ENCODE measurements at places on chromosomes 7 and 10.

GRCh38 chr7:158614700-158615099 lies 27.1 kb upstream of the PTPRN2 start:
- DNase-seq: no peak

DNA sequence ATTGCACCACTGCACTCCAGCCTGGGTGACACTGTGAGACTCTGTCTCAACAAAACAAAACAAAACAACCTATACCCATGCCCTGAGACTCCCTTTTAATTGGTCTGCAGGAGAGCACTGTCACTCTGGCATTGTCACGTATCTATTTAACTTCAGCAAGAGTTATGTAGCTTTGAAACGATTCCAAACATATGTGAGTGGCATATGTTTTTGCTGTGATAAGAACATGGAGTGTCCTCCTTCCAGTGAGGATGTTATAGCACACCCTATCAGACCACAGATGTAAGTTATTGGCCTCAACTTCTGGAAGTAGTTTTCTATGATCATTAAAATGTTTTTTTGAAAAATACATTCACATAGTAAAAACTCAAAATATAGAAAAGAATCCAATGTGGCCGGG lies 15.5 kb upstream of the DNAJC12 start:
- DNase-seq: no peak

GRCh38 chr10:34649385-34649784 lies 165.7 kb downstream of the PARD3 start:
- DNase-seq: no peak

DNA sequence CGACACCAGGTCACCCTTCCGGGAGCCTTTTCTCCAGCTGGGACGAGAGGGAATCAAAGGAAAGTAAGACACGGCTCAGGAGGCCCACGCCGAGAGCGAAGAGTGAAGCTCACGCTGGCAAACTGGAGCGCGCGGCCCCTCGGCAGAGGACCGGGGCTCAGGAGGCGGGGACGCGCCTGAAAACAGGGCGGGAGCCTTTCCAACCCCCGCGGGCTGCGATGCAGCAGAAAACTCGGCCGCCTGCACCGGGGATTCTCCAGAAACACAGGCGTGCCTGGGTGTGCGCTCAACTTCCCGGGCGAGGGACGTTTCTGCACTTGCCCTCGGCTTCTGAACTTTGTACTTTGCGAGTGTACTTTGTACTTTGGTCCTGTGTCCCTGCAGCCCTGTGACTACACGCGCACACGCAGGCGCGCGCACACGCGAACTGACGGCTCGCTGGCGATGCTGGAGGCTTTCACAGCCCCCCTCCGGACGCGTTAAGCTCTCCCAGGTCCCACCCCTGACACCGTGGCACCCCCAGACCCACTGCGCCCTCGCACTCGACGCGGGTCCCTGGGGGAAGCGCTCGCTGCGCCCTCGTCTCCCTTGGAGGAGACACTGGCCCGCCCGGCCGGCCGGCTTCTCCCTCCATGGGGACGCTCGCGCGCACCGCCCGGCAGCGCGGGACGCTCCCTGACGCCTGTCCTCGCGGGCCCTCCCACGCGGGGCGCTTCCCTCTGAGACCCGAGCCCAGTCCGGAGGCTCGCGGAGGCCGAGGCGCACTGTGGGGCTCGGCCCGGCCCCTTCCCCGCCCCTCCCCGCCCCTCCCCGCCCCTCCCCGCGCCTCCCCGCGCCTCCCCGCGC lies 588 bp upstream of the PAOX start:
- DNase-seq: peak; percentile 47

- peak; percentile 9 for DNase-seq
These were observed 164.6 kb upstream of the SH2B2 start for GRCh38 chr7:102122026-102122425.

- DNase-seq: no peak
These were observed 311.8 kb upstream of the PRKCQ start for GRCh38 chr10:6891924-6892323.

DNA sequence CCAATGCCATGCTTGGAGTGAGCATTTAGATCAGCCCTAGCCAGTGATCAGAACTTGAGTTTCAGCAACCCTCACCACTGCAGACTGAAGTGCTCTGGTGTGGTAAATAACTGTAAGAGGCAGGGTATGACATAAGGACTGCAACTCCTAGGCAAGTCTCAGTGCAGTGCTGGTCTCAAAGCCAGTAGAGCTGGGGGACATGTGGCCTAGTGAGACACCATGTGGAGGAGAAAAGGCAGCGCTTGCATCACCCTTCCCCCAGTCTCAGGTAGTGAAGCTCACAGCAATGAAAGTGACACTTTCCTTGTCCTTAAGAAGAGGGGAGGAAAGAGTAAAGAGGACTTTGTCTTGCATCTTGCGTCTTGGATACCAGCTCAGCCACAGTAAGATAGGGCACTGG lies 386.8 kb upstream of the POT1 start:
- no peak for DNase-seq

DNA sequence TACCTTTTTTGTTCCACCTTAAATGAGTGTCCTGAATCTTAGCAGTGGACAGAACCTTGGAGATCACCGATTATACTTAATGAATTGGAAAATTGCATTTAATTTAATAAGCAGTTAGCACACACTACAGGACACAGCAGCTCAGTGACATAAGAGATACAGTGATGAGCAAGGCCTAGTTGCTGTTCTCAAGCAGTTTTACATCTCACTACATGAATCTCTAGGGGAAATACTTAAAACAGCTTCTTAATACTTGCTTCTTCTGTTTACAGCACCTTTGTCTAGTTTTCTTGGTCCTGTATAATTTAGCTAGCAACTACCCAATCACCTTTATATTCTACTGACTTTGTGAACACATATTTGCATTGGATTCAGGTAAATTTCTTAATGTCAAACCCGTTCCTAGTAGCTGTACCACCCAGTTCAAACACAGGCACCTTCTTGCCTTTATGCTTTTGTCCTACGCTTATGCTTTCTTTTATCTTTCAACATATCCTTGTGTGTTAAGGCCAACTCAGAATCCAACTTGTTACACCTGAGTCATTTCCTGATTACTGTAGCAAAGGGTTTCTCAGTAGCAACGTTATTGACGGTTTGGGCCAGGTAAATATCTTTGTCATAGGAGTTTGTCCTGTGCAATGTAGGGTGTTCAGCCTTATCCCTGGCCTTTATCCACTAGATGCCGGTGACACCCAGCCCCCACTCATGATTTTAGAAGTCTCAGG lies 1.8 kb downstream of the STAM start:
- DNase-seq: no peak

DNA sequence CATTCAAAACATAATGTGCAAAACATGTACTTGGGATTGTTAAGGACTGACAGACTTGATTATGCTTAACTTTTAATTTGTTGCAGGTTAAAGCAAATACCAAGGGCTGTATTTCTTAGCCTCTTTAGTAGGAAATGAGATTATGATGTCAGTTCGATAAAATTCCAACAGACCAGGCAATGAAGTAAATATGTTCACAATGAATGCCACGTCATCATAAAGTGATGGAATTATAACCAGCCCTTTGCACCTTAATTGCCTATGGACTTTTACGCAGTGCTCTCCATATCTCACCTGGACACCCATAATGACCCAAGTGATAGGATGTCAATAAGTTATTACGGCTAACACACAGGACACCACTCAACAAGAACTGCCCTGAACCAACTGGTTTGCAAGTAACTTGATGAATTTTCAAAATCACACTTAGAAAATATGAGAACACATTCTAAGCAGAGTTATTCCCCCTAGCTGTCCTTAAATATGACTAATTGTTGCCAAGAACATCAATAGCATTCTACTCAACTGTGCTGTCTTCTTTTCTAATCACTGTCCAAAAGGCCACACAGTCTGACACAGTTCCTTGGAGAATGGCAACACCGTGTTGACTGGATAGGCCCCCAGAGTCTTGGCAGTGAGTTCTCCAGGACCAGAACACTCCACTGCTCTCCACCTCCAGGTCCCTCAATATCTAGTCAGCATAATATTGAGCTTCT lies 115.0 kb downstream of the CHCHD3 start:
- no peak for DNase-seq

DNA sequence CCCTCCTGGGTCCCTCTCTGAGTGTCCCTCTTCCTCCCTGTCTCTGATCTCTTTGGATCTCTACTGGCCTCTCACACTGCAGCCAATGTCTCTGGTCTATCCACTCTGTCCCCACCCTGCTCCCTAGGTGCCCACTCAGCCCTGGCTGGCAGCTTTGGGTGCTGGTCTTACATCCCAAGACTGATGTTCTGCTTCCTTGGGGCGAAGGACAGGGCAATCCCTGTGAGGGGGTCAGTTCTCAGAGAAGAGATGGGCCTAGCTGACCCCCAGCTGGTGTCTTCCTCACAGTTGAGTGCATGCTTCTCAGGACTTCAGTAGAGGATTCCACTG lies 51.7 kb upstream of the CAMK2B start:
- DNase-seq: no peak

DNA sequence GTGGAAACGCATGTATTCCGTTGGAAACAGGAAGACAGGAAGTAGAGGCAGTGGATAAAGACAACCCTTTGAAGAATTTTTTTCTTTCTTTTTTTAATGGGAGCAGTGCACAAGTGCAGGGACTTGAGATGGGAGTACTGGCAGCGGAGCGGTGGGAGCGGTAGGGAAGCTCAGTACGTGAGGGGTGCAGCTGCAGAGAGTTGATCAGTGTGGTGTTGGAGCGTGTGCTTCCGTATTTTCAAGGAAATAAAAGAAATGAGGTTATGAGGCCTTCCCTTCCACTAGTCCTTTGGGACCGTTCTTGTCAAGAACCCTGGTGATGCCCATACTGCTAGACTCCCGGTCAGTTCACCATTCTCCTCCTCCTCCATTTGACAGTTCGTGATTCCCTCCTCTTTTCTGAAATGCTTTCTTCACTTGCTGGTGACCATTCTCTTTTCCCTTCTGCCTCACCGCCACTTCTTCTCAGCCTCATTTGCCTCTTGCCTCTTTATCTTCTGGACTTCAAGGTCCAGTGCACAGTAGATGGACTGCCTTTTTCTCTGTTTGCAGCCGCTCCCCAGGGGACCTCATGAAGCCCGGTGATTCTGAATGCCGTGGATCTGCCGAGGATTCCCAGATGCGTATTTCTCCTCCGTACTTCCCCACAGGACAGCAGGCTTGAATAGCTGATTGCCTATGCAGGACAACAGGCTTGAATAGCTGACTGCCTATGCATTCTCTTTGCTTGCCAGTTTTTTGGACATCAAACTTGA lies 39.1 kb upstream of the TMEM236 start:
- DNase-seq: no peak

GRCh38 chr10:117360994-117361667 lies 14.1 kb downstream of the PDZD8 start:
- DNase-seq: no peak

DNA sequence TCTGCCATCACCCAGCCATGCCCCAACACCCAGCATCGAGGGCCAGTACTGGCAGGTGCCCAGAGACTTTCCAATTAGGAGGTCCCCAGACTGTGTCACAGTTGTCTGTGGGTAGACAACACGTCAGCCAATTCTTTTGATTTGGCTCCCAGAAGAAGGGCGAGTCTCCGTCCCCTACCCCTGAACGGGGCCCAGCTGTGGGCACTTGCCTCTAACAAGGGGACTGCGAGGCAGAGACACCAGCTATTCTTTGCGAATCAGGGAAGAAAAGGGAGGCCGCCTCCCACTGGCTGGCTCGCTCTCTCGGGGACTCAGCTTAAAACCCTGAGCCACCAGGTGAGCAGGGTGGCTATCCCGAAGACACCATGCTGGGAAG lies 167.3 kb downstream of the USP6NL start:
- DNase-seq: no peak

- no peak for DNase-seq
These were observed 23.5 kb upstream of the PDE1C start for GRCh38 chr7:32093415-32094408.

DNA sequence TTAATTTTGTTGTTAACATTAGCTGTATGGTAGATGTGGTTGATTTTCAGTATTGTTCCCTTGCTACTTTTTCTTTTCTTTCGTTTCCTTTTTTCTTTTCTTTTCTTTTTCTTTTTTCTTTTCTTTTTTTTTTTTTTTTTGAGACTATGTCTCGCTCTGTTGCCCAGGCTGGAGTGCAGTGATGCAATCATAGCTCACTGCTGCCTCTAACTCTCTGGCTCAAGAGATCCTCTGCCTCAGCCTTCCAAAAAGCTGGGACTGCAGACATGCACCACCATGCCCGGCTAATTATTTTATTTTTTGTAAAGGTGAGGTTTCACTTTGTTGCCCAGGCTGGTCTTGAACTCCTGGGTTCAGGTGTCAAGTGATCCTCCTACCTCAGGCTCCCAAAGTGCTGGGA lies 14.4 kb downstream of the SLC26A3 start:
- DNase-seq: no peak

DNA sequence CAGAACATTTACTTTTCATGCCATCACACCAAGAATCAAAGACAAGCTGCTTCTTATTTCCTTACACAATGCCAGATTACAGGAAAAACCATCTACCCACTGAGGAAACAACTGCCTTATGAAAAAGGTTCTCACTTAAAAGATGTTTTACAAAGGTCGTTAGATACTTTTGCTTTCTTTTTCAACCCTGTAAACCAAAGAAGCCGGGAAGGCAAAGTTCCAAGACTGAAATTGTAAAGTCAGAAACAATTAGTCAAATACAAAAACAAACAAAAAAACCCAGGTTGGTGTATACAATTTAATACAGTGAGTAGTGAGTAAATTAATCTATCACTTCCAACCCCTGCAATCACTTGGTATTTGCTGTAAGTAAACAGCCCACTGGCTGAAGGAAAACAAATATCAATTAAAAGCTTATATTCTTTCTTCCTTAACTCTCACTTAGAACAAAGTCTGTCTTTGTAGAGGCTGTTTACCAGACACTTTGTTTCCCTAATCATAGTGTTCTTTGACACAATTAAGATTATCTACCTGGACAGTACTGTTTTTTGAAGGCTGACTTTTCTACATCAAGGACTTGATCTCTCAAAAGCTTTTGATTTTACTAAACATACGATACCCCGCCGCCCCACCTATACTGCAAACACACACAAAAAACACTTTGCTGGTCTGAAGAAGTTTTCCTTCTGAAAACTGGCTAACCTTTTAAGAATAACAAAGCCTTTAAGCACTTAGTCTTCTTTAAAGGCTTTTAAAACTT lies 18.1 kb downstream of the ERLIN1 start:
- peak; percentile 32 for DNase-seq

DNA sequence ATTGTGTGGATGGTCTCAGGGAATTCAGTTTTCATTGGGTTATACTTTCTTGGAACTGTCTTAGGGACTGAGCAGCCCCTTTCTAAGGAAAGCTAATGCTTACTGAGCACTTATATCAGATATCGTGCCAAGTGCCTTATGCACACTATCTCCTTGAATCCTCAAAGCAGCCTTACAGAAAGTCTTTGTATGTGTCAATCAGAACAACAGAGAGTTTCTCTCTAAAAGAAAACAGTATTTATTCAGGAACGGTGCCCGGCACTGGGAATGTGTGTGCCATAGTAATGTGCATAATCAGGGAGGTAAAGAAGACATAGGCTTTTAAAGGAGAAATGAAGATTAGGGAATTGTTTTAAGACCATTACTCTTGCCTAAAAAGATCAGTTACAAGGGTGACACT lies 17.3 kb downstream of the ANTXRL start:
- no peak for DNase-seq

GRCh38 chr10:123009105-123009820 lies 457 bp downstream of the ACADSB start:
- DNase-seq: no peak

DNA sequence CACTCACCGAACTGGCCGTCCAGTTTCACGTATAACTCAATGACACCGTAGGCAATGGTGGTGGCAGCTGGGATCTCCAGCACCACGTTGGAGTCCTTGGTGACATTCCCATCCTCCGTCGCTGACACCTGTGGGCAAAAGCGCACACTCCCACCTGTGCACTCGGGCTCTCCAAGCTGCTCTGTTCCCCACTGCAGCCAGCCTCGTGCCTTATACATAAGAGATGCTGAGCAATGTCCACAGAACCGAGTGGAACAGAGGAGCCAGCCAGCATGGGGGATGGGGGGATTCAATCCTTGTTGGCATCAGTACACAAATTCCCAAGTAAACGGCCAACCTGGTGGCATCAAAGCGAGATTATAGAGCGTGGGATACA lies 40.0 kb downstream of the GSDME start:
- no peak for DNase-seq

All from CD4-positive, alpha-beta T cell treated with Interleukin-4 for 1 hour (primary cell).